ENCODE measurements at places on chromosomes 7 and 10. TPM values are rescaled to one million over a fixed set of nuclear protein-coding genes. Genes with fewer than 3 reads are reported as not detected.

DNA sequence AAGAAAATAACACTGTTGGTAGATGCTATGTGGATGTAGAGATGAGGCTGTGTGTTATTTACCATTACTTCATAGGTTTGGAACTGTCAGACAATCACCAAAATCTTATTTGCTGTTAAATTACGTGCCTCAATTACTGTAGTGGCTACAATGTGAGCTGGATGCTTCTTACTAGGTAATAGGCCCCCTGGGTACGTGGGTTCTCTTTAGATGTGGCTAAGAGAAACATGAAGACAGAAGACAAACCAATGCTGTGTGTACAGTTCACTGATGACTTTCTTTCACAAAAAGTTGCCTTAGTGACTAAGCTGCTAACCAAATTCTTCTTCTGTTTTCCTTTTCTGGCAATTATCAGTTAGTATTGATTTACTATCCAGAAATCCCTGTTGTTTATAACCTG is 144.6 kb downstream of the SEMA3E start:
- no peak for DNase-seq

DNA sequence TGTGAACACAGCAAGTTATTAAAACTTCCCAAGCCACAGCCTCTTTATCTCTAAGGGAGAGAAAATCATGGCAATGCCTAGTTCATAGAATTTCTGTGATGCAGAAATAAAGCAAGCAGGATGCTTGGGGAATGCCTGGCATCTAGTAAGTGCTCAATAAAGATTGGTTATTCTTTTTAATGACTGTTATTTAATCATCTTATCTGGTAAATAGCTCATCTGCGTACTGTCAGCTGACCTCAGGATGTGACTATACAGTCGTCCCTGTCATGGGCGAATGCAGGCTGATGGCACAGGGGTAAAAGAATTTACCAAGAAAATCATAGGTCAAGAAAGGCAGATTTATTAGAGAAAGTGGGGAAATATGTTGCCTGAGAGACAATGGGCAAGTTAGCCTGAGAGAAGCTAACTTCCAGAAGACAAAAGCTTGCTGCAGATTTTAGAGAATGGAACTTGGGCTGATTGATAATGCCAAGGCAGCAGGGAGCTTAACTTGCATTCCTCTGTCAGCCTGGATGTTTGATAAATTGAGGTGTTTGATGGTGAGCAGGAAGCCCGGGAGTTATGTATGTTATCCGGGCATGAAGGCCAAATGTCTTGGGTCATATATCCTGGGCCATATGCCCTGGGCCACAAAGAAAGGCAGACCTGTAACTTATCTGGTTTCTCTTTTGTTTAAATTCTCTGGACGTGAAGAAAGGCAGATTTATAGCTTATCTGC is 126.0 kb downstream of the KCNMA1 start:
- DNase-seq = no peak

DNA sequence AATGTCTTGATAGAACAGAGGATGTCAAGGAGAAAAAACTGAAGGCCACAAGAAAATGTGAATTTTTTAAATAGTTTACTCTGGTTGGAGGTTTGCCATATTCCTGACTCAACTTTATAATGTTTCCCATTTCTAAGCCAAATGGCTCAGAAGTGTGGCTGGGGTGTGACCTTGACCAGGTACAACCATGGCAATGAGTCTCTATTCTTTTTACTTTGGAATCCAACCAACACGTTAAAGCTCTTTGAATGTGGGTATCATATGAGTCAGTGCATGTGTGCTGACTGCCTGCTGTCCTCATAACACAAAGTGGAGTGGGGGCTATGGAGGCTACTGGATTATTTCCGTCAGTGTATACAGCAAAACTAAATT is 33.5 kb upstream of the DLD start:
- no peak for DNase-seq

Gene CYP3A5
- not detected for total RNA-seq

Gene HOGA1
- not detected for total RNA-seq

Gene ACBD7
- 1.8 TPM for total RNA-seq
